Putamen (tissue), 1 donor: ENCODE measurements at places on chromosomes 1 and 21.

- no peak for DNase-seq
Measured at GRCh38 chr1:93702111-93702827, 20.6 kb upstream of the BCAR3 start.

- peak; percentile 4 for DNase-seq
Measured at GRCh38 chr1:119327094-119327449, 41.5 kb upstream of the HAO2 start.

DNA sequence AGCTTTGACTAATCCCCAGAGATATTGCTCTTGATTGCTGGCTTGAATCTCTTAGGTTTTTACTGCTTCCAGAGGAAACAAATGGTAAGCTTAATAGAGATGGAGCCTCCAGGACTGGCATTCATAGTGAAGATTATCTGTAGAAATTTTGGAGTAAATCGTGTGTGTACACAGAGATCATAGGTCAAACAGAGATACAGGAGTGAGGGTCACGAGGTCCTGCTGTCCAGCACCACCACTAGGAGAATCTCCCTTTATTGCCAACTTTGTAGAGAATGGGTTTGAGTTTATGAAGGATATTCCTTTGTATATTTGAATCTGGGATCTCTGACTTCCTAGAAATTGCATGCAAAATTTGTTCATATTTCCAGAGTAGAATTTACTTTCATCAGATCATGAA lies 7.8 kb upstream of the SERBP1 start:
- no peak for DNase-seq

DNA sequence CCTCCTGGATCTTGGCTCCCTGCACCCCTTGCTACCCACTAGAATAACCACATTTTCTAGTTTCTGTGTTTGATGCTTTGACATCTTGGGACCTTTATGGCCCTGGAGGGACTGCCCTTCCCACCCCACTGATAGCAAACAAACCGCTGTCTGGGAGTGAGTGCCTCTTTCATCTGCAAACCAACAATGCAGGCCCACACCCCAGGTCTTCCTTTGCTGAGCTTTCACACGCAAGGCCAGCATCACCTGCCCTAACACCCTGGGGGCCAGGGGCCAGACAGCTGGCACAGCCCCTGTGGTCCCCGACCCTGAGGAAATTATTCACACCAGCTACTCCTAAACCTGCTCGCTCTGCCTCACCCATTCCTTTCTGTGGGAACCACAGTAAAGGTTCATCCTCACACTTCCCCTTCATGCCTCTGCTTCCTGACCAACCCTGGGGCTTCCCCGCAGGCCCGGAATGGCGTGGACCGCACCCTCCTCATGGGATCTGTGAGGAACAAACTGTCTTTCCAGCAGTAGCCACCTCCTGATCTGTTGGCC lies 15.4 kb downstream of the SLC2A7 start:
- no peak for DNase-seq

DNA sequence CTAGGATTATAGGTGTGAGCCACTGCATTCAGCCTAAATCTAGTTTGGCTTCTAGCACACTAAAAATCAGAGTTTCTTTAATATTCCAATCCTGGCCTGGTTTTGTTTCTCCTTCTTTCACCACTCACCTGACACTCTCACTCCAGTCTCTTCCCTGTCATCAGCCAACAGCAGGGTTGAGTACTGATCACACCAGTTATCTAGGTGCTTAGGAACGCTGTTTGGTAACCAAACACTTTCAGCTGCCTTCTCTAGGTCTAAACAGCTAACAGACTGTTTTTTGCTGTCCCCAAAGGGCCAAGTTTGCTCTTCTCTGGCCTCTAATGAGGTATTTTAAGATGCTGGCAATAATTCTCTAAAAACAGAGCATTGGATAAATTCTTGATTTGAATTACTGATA lies 17.7 kb upstream of the FRRS1 start:
- no peak for DNase-seq

DNA sequence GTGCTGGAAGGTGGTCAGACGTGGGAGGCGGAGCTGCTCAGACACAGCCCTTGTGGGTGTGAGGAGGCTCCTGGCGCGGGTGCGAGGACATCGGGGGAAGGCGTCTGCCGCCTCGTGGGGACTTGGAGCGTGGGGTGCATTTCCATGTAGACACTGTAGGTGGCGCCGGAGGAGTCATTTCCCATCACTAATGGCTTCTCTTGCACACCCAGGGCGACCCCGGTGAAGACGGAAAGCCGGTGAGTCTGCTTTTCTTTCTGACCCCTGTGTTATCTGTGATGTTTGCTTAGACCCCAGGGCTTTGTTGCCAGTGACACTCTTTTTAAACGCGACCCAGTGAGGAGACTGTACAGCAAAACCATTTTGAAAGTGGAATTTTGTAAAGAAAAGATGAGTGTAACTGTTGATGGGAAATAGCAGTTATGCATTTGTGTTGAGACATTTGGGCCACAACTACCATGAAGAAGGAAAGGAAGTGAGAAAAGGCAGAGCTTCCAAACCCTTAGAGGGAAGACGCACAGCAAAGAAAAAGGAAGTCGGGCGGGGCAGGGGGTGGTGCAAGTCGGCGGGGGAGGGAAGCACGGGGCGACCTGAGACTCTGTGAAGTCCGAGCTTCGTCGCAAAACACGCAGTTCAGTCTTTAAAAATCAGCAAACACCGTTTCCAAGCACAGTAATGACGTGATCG lies 64.0 kb downstream of the SLC19A1 start:
- DNase-seq, result peak; percentile 35

DNA sequence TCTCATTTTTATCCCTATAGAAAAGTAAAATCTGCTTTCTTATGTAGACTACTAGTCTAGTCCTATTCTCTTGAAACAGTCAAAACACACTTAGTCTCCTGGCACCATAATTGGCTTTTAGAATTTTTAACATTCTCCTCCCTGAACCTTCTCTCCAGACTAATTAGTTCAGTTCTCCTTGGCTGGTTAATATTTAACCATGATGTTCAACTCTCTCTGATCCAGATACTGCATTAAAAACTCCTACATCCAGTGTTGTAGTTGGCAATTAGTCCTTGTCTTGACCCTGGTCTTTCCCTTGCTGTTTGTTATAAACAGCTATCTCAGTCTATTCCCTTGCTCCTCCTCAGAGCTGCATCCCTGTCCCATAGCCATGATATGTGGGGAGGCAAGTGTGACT lies 422.9 kb upstream of the BEND5 start:
- DNase-seq, result no peak

GRCh38 chr21:38129711-38130110 lies 127.1 kb upstream of the KCNJ15 start:
- no peak for DNase-seq

DNA sequence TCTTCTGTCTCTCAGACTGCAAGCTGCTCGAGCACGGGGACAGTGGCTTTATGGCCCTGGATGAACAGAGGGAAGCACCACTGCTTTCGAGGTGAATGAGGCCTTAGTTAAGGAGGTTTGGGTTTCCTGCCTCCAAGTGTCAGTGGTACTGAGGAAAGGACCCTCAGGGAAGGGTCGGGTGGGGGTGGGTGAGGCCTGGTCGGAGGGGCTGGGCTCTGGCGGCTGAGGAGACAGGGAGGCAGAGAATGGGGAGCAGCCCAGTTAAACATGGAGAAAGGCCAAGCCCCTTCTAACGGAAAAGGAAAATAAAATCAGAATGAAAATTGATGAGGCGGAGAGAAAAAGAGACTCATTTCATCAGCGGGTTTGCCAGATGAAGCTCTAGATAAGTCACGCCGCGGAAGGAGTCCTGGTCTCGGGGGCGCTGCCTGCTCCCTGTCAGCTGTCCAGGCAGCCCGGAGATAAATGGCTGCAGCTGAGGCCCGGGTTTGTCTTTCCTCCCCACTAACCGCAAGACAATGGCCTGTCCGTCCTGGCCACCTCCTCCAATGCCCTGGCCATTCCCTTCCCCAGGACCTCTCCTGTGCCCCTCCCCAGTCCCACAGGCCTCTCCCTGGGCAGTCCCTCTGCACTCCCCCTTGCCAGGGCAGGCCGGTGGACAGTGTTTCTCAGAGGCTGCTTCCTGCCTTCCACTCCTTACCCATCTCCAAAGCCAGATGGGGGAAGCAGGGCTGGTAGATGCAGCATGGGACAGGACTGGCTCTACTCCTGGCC lies 55.2 kb downstream of the LRRN2 start:
- DNase-seq, result no peak

GRCh38 chr1:222301652-222302051 lies 246.3 kb downstream of the HHIPL2 start:
- DNase-seq, result no peak

GRCh38 chr1:183586926-183587325 lies 3.3 kb downstream of the NCF2 start:
- no peak for DNase-seq

GRCh38 chr1:38210021-38210894 lies 163.7 kb upstream of the POU3F1 start:
- no peak for DNase-seq

DNA sequence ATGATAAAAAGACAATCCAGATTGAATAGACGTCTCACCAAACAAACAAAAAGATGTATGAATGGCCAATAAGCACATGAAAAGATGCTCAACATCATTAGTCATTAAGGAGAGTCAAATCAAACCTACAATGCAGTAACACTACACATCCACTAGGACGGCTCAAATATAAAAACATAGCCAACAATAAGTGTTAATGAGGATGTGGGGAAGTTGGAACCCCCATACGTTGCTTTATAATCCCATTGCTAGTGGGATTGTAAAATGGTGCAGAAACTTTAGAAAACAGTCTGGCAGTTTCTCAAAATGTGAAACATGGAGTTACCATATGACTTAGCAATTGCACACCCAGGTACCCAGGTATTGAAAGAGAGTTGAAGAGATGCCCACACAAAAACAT lies 14.7 kb upstream of the IL24 start:
- no peak for DNase-seq

- DNase-seq, result no peak
Measured at GRCh38 chr1:191206513-191207207, 729.0 kb upstream of the BRINP3 start.

- no peak for DNase-seq
Measured at GRCh38 chr1:227388214-227389168, 70.2 kb upstream of the CDC42BPA start.

- no peak for DNase-seq
Measured at GRCh38 chr1:43024905-43025304, 66.2 kb upstream of the SLC2A1 start.

DNA sequence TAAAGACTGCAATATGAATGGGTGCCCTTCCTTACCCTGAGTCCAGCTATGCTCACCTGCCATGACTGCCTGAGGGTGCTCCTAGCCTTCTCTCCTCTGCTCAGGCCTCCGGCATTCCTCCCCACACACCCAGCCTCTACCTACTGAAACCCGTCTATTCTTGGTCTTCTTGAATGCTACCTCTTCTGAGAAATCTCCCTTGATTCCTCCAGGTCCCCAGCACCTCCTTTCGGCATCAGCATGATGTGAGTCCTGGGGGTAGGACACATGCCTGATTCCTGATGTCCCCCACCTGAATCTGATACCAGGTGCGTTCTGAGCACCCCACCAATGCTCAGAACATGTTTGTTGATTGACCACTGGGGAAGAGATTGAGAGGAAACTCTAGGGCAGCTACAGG lies 8.6 kb downstream of the LDLRAD1 start:
- DNase-seq, result no peak

DNA sequence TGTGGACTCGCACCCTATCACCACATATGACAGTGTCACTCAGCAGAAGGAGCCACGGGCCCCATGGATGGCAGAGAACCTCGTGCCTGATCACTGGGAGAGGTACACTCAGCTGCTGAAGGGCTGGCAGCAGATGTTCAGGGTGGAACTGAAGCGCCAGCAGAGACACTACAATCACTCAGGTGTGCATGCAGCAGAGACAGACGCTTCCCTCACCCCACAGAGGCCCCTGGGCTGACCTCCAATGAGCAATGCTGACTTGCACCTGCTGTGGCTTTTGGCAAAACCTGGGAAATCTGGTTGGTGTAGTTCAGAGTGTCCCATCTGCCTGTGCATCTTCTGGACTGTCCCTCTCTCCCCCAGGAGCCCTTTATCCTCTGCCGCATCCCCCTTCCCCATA lies 51.9 kb downstream of the KIAA1614 start:
- DNase-seq, result no peak

DNA sequence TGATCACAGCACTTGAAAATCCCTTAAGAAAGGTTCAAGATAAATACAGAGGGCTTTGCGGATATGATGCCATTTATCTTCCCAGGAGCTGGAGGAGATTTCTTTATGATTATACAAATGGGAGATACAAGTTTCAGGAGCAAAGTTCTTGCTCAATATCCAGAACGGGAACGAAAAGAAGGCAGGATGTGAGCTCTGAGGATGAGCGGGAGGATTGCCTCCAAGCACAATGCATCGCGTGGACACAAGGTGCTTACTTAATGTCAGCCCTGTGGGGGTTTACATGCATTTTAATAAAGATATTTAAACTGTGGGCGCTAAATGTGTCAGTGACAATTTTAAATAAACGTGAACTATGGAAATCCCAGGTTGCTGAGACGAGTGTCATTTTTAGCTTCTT lies 59.0 kb downstream of the SYT6 start:
- DNase-seq, result no peak

DNA sequence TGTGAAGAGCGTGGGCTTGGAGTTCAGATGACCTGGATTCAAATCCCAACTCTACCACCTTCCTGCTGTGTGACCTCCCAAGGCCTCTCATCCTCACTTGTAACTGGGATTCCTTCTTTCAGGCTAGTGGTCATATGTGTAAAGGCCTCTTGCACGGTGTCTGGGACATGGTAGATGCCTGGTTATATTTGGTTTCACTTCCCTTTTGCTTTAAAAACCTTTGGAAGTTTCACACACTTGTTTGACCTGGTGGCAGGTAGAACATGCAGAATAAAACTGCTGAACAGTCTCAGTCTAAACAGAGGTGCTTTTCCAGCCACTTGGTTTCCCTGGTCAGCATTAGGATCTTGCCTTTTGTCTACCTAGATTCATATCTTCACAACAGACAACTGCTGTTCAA lies 37.0 kb upstream of the RCAN3 start:
- DNase-seq, result no peak

DNA sequence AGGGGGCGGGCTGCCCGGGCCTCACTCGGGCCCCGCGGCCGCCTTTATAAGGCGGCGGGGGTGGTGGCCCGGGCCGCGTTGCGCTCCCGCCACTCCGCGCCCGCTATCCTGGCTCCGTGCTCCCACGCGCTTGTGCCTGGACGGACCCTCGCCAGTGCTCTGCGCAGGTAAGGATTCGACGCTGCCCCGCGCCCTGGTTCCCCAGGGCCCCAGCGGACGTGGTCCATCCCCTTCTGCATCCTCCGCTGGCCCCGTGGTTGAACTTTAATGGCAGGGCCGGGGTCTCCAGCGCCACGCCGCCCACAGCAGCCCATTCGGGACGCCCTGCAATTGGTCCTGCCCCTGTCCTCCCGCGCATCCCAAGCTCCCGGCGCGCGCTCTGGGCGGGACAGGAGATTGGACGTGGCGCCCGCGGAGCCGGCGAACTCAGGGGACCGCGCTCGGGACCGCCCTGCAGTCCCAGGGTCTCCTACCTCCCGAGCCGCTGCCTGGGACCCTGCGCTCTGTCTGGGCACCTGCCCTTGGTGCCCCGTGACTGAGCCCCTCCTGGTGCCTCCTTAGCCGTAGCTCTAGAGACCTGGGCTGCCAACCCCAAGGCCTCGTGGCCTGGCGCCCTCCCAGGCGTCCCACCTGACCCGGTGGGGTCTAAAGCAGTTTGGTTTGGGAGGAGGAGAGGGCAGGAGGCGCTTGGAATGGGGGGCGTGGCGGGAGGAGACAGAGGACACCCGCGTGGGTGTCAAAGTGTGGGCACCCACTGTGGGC lies at the start of gene ALPL:
Gene ALPL, plus strand, starts transcription at position 73 of the 762 bp plus-strand sequence. CDS start 44,659 bp downstream, outside the sequence.
- DNase-seq, result no peak

- DNase-seq, result no peak
Measured at GRCh38 chr1:183180218-183180617, 5.8 kb upstream of the LAMC2 start.
